CD4-positive, alpha-beta T cell treated with Interferon alpha-2 for 1 hour (primary cell): ENCODE measurements at places on chromosomes 5 and 9.
A peak's percentile ranks its signal among the peaks of the same experiment; 100 is the strongest.

DNA sequence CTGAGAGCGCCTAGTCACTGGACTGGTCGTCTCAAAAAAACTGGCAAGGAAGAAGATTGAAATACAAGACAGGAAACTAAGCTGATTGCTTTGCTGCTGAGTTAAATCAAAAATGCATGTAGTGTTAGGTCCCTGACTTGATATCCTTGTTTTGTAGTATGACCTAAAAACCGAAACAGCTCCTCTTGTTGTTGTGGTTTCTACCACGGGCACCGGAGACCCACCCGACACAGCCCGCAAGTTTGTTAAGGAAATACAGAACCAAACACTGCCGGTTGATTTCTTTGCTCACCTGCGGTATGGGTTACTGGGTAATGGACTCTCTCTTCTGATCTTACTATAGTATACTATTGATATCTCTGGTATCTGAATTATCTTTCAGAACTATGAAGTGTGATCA is 4.3 kb downstream of the MTRR start:
- DNase-seq: peak; percentile 62

GRCh38 chr5:171415115-171415730 is 4.2 kb upstream of the FGF18 start:
- DNase-seq: no peak

DNA sequence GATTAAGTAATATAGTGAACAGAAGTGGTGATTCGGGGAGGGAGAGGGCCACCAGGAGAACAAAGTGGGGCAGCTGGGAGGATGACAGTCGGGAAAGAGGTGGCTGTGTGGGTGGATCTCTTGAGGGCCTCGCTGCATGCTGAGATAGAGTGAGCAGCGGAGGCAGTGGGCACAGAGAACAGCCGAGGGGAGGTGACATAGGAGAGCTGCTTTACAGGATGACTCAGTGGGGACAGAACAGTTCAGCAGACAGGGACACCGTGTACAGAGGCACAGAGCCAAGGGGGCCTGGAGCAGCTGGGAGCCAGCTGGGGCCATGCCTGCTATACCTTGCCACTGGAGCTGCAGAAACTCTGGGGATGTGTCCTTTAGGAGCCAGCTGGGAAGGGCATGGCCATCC is 273.9 kb downstream of the GADD45G start:
- no peak for DNase-seq

DNA sequence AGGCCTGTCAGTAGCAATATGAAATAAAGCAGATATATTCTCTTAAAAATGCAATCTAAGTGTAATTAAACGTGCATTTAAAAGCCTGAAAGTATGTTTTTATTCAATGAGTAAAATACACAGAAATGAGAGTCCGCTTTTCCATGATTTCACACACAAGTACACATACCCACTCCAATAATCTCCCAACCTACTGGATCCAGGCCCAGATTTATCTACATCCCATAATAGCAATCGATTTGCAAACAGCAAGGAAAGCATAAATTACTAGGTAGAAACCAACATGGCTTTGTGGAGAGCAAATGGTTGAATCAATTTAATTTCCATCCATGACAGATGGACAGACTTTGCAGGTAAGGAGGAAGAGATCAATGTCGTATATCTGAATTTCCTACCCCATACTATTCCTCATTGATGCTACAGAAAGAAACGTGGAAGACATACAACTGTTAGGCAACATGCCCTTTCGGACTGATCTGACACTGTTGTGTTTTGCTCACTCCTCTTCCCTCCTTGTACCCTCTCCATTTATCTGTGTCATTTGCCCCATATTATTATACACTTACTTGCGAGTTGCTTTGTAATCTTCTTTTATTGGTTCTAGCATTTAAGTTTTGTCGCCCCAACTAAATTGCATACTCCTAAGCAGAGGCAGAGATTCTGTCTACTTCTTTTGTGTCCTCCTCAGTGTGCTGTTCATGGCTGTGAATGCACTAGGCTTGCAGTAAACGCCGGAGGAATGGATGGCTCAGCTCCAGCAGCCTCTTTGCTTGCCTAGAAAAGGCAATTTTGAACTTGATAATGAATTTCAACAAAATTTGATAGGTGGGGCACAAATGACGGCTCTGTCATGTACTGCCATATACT is 133.6 kb downstream of the NFIB start:
- no peak for DNase-seq

- no peak for DNase-seq
Measured at GRCh38 chr9:137899551-137900360, 22.2 kb downstream of the CACNA1B start.

GRCh38 chr9:91190062-91190461 is 171.7 kb downstream of the AUH start:
- no peak for DNase-seq

DNA sequence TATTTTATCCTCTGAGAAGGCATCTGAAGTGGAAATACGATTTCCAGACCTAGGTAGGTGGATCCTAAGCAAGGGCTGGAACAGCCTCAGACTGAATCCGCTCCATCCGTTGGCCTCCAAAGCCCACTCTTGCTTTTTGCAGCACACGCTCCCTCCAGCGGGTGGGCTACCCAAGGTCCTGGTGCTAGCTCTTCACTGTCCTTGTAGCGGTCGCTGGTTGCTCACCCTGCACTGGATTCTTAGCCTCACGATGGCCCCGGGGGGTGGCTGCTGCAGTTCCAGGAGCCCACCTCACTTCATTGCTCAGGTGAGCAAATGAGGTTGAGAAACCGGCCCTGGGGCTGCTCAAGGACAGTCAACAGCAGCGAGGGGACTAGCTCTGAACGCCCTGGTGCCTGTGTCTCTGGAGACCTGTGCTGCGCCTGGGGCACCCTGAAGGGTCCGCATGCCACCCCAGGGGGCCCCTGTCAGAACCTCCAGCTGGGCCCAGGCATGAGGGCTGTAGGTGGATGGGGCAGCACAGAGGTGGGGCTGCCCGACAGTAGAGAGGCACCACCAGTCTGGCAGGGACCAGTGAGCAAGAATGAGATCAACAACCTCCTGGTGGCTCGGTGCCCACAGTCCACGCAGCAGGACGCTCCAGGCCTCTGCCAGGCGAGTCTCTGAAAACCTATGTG is 4.3 kb downstream of the MGAT4B start:
- no peak for DNase-seq

DNA sequence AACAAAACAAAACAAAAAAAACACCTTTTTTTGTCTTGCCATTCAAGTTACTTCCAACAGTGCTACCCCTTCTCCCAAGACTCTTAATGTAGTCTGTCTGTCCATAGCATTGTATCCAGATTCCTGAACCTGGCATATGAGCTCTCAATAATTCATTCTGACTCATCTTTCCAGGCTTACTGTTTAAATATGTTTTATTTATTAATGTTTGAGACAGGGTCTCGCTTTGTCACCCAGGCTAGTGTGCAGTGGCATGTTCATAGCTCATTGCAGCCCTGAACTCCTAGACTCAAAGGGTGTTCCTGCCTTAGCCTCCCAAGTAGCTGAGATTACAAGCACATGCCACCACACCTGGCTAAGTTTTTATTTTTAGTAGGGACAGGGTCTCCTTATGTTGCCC is 208.0 kb upstream of the DMRT1 start:
- no peak for DNase-seq

DNA sequence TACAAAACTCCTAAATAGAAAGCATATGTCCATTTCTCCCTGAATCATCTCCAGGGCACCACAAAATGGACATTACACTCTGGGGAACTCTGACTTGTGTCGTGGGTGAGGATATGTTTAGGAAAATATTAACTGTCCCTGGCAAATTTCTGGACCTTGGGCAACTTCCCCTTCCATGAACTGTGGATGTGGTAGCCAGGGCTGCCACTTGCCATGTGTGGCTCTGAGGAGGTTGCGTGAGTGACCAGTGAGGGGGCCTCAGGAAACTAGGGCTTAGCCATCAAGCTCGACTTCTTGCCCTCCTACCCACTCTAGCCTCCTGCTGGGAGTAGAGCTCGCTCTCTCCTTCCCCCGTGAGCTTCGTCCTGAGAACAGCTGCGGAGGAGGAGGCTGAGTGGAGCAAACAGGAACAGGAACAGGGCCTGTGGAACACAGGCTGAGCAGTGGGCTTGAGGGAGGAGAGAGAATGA is 13.8 kb upstream of the STC2 start:
- DNase-seq: no peak

GRCh38 chr5:161047024-161047423 is 195.0 kb upstream of the ATP10B start:
- no peak for DNase-seq

- DNase-seq: no peak
Measured at GRCh38 chr5:109714592-109714991, 24.9 kb downstream of the MAN2A1 start.

GRCh38 chr5:14685757-14686156 is 21.2 kb downstream of the OTULIN start:
- DNase-seq: peak; percentile 42

DNA sequence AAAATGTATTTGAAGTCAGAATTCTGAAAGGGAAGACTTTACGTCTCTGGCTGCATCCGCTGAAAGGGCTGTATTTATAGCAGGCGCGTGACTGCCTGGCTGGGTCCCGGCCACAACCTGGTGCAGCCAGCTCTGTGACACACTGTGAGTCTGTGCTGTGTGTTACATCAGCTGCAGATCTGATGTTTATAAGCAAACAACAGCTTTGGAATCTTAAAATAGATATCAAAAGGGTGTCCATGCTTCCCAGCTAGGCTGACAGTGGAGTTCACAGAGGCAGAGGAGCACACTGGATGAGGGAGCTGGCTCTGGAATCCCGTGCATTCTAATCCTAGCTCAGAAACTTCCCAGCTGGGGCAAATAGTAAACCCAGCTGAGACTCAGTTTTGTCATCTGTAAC is 433.4 kb upstream of the BRINP1 start:
- no peak for DNase-seq

DNA sequence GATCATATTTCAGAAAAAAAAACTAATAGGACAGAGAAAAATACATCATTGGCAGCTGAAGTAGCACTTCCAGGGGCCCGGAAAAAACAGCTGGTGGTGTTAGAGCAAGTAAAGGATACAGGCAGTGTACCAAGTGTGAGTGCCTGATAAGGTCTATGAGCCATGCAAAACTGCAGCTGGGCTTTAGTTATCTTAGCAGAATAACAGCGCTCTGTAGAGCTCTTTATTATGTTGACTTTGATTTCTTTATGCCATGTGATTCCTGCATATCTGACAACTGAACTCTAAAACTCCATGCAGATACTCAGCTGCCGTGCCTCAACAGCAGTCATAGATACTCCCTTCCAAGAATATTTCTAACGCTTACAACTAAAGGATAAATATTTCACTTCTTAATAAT is 119.5 kb downstream of the CAAP1 start:
- no peak for DNase-seq

DNA sequence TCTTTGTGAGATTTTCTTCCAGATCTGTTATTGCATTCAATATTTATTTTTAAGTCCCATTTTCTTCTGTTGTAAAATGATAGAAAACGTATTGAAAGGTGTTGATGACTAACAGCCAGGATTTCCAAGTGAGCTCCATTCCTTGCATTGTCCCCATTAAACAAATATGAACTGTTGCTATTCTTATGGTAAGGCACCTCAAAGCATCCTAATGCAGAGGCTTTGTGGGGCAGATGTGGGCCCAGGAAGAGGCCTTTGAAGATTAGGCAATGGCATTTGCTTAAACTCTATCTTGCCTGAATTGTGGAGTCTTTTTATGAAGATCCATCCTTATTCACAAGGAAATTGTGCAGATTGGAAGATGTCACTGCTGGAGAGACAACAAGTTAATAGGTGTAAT is 38.9 kb downstream of the NTRK2 start:
- no peak for DNase-seq

GRCh38 chr5:39024884-39025283 is 49.3 kb downstream of the RICTOR start:
- DNase-seq: no peak

- DNase-seq: no peak
Measured at GRCh38 chr5:147920420-147921030, 14.2 kb upstream of the C5orf46 start.

GRCh38 chr9:34203992-34204635 is 25.3 kb downstream of the UBAP1 start:
- no peak for DNase-seq

DNA sequence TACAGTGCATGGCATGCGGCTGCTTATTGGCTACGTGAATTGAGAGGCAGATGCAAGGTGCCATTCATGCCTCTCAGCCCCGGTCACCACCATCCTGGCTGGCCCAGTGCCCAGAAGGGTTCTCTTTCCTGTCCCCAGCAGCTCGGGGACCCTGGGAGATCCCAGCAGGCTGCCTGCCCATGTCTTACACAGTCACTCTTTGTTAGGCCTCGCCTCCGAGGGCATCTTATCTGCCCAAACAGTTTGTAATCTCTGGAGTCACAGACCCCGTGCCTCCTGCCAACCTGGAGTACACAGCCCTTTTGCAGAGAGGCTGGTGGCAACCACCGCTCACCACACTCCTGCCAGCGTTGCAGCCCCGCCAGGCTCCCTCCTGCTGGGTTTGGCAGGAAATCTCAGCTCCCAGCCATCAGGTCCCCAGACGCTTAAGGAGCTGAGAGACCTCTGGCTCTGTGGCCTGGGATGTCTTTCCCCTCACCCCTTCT is 7.0 kb upstream of the AK1 start:
- no peak for DNase-seq

GRCh38 chr5:1447671-1448361 is 2.6 kb upstream of the SLC6A3 start:
- DNase-seq: no peak

GRCh38 chr5:35061211-35061770 is 13.5 kb upstream of the AGXT2 start:
- DNase-seq: no peak

DNA sequence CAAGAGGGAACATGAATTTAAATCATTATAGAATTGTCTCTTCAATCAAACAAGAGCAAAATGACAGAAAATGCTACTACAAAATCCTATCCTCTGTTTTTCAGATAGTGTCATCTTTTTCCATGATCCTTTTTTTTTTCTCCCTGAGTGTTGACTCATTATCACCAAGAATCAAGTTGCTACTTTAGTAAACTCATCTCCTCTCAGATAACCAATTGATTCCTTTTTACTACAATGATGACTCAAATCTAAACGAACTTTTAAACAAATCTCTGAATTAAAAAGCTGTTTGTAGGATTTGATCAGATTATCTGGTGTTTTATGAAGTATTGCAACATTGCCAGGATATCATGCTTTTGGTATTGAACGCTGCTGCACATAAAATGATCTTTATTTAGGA is 23.9 kb upstream of the IL7R start:
- no peak for DNase-seq

- peak; percentile 41 for DNase-seq
Measured at GRCh38 chr5:81750308-81751008, 439 bp downstream of the SSBP2 start.

DNA sequence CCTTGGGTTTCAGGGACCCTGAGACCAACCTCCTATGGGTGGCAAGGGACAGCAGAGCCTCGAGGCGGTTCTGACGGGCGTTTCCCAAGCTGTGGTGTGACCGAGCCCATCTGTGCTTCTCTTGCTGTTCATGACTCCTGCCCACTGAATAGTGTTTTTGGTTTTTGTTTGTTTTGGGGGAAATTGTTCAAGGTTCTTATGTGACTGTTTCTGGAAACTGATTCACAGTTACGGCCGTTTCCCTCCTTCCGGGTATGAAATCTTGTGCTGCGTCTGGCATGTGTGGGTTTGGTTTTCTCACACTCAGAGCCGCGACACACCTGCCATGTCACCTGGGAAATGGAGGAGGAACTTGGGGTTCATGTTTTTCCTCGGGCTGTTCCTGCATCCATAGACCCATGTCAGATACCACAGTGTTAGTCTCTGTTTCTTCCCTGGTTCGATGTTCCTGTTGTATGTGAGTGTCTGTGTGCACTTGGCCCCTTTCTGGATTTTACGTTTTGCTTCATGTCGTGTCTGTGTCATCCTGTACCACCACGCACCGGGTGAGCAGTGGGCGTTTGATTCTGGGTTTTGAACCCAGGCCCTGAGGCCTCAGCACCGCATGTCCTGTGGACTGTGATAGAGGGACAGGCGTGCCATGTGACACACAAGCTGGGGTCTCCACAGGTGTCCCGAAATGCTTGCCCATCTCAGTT is 28.8 kb downstream of the FBXW5 start:
- DNase-seq: no peak
